ENCODE measurements at places on chromosomes 7 and 10.

DNA sequence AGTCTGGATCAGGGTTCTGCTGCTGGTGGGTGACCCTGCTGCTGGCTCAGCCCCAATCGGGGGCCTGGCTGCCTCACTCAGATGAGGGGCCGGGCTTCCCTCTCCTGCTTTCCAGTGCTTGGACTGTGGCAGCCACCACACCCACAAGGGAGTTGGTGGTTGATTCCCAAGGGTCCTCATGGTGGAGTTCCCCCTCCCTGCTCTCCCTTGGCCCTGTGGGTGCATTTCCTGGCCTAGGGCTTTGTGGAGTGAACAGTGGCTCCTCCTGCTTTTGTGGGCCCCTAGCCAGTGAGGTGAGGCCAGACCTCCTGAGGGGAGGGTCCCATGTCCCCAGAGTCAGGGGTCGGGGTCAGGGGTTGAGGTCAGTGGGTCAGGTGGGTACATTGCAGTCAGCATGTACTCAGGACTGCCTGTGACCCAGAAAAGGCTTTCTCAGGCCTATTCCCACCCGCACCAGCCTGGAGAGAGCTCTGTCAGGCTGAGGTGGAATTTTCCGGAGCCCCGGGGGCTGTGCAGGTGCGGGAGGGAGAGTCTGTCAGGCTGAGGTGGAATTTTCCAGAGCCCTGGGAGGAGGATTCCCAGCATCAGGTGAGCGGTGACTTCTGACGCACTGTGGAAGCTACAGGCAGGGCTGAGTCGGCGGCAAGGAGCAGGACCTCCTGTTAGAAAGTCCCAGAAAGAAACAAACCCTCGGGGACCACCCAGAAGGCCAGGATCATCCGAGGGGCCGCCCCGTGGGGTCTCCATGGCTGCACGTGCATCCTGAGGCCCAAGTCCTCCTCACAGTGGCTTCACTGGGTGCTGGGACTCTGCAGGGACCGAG is 94.4 kb upstream of the INSIG1 start:
- no peak for DNase-seq

DNA sequence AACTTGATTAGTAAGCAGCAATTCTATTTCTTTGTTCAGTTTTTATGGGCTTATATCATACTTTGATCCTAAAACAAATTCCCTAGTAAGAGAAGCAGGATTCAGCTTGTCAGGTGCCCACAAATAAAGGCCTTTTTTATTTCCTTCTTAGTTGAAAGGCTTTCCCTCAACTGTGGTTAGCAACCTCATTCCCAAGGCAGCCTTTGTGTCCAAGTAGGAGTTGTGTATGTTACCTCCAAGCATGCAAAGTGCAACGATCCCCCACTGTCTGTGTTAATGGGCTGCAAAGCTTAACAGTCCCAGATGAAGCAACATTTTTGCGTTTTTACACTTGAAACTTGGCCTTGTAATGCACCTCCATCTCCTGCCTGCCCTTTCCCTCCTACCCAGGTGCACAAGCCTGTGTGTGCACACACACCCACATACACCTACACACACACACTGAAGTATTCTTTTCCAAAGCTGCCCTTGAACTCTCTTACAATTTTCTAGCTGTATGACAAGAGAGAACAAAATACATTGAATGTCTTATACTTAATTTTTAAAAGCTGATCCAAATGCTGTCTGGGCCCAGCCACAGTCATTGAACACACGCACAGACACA is 278.2 kb downstream of the SNX13 start:
- DNase-seq = peak; percentile 74

DNA sequence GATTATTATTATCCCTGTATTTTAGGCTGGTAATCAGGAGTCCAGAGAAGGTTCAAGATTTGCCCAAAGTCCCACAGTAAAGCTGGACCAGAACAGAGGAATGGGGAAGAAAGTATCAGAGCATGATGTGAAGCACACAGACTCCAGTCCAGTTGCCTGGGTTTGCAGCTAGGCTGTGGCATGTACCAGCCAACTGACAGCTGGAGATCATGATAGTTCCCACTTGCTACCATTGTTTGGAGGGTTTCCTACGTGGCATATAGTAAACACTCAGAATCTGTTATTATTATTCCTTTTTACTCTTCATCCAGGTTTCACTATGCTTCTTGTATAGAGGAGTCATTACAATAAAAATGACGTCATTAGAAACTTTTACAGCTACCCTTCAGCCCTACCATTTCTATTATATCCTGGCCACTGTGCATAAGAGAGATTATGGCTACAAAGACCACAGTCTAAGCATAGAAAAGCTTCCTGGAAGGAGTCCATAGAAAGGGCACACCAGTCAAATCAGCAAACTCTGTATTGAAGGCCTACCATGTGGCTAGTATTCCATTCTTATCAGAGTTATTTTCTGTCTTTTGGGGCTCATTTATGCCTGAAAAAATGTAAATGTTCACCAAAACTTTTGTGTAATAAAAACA is 66.6 kb downstream of the MTPN start:
- DNase-seq = no peak

- DNase-seq = peak; percentile 69
These were observed 150.0 kb upstream of the RSU1 start for GRCh38 chr10:16966991-16967865.

DNA sequence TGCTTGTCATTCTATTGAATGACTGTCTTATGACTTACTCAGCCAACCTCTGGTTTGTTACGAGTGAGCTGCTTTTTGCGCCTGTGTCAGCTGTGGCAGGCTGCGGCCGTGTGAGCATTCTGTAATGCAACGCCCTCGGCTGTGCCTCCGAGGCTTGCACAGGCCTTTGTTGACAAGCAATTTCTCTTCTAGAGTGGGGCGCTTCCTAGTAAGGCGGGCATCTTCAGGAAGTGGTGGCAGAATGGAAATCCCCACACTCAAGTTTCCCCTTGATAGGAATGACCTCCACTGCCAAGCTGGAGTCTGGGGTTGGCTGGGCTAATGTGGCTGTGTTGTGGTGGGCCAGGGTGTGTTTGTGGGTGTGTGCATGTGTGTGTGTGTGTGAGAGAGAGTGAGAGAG is 20.2 kb upstream of the TMEM178B start:
- no peak for DNase-seq

DNA sequence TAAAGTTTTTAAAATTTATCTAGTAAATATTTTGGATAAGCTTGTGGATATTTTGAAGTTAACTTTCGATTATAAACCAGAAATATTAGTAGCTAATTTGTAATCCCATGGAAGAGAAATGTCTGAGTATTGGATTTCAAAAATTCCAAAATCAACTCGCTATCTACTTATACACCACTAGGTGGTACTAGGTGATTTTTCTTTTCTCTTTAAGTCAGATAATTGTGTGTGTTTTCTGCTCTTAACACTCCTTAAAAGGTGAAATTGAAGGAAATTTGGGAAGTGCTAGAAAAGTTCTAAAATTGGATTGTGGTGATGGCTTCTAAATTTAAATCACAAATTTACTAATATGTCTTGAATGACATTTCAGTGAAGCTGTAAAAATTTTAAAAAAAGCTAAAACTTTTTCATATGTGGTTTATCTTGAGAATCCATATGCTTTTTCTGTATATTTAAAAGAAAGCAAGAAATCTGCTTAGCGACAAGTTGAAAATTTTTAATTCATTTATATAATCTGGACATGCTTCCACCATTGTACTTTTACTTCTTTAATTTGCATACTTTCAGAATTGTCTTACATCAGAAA is 90.2 kb downstream of the IPMK start:
- no peak for DNase-seq

- no peak for DNase-seq
These were observed 95.5 kb upstream of the FAM20C start for GRCh38 chr7:96861-97260.

DNA sequence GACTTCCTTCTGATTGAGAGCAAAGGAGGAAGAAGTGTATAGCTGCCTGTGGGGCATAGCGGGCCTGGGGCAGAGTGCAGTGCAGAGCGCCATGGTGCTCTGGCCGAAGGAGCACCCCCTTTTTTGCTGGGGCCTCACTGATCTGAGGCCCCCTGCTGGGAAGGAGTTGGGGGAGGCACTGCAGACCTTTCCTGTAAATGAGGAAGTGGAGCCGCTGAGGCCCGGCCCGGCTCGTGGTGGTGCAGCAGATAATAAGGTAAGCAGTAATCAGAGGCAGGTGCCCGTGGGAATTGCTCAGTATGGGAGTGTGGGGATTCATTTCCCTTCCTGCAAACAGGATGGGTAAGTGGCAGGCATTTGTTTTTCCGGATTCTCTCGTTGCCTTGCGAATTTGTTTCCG is 373.7 kb upstream of the MKI67 start:
- DNase-seq = no peak

GRCh38 chr10:29114141-29114540 is 174.7 kb upstream of the LYZL1 start:
- no peak for DNase-seq

- no peak for DNase-seq
These were observed 114.4 kb upstream of the TCERG1L start for GRCh38 chr10:131425752-131426533.

- no peak for DNase-seq
These were observed at the start of gene NRG3 for GRCh38 chr10:81874875-81875466. Gene NRG3, plus strand, starts transcription at chr10:81875194.

DNA sequence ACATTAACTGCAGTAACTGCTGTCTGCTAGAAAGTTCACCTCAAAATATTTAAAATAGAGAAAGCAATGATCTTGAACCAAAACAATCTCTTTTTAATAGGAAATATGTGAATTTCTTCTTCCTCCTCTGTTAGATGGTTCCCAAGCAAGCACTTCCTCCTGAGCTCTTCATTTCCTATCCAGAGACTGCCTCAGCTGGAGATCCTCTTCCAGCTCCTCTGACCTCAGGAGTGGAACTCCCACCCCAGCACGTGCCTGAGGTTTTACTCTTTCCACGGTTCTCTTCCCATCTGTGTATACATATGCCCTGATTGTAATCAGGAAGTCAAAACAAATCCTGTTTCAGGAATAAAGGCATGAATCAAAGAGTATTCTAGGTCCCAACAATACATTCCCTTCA is 5.6 kb downstream of the DENND11 start:
- no peak for DNase-seq

GRCh38 chr7:148883266-148884048 is 634 bp downstream of the EZH2 start:
- no peak for DNase-seq

- no peak for DNase-seq
These were observed 47.5 kb downstream of the USP6NL start for GRCh38 chr10:11563936-11564335.

- DNase-seq = no peak
These were observed 101.1 kb downstream of the TNS3 start for GRCh38 chr7:47480576-47481538.

- peak; percentile 42 for DNase-seq
These were observed 50.4 kb downstream of the CPEB3 start for GRCh38 chr10:92240289-92241157.

DNA sequence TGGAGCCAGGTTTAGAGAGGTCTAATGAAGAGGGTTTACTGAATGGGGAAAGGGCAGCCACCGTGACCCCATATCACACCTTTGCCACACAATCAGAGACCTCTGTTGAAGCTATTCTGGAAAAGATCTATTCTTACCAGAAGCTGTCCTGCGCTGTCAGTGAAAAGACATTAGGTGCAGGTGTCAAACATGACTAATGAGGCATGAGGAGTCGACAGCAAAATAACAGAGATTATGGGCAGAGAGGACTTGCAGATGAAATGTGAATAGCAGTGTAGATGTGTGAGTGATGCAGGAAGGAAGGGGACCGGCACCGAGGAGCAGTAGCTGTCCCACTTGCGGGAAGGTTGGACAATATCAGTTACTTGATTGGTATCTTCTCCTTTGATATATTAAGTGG is 627.7 kb upstream of the GALNT17 start:
- no peak for DNase-seq
